ENCODE measurements at places on chromosomes 13 and 19.

GRCh38 chr19:55340784-55341147 lies 1.1 kb downstream of the KMT5C start:
- no peak for DNase-seq

DNA sequence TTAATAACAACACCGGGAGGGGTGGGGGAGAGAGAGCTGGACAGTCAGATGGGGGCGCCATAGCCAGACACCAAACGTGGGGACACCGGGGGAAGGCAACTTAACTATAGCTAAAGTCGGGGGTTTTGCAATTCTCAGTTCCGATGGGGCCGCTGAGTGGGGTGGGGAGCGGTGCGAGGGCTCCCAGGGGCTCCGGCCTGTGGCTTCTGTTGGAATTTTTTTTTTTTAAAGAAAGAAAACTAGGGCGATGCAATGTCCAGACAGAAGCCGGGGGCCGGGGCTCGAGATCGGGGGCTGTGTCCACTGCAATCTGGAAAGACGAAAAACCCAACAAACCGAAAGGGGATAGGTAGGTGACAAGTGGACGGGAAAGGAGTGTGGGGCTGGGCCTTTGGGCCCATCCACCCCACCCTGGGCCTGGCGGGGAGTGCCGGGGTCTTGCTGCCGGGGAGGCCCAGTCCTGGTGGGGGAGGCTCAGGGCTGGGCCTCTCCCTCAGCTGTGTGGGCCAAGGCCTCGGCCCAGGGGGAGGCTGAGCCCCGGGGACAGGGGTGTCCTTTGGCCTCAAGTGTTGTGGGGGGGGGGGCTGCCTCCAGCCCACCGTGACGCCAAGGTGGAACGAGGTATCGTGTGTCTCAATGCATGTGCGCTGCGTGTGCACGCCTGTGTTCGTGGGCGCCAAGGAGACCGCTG lies 17.3 kb downstream of the PRKCSH start:
- DNase-seq: peak; percentile 16

GRCh38 chr13:104937881-104938280 lies 1597.6 kb downstream of the EFNB2 start:
- no peak for DNase-seq

DNA sequence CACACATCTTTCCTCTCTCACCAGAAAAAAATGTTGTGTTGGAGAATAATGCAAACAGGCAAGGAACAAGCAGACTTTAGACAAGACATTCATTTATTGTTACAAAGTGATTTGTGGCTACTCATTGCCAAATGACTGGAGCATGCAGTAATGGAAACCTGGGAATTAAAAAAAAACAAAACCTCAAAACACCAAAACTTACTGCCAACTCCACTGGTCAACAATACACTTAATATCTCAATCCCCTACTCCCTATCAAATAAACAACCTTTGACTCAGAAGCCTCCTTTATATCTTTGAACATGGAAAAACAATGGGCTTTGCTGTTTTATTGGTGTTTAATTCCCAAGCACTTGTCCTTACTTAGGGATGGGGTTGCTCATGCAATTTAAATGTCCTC lies 112.8 kb downstream of the POSTN start:
- no peak for DNase-seq

GRCh38 chr13:20127562-20128458 lies 33.0 kb downstream of the GJA3 start:
- peak; percentile 73 for DNase-seq

GRCh38 chr19:34831714-34832113 lies 58.7 kb upstream of the ZNF599 start:
- no peak for DNase-seq

GRCh38 chr19:11541238-11541637 lies 2.6 kb downstream of the CNN1 start:
- DNase-seq: no peak

DNA sequence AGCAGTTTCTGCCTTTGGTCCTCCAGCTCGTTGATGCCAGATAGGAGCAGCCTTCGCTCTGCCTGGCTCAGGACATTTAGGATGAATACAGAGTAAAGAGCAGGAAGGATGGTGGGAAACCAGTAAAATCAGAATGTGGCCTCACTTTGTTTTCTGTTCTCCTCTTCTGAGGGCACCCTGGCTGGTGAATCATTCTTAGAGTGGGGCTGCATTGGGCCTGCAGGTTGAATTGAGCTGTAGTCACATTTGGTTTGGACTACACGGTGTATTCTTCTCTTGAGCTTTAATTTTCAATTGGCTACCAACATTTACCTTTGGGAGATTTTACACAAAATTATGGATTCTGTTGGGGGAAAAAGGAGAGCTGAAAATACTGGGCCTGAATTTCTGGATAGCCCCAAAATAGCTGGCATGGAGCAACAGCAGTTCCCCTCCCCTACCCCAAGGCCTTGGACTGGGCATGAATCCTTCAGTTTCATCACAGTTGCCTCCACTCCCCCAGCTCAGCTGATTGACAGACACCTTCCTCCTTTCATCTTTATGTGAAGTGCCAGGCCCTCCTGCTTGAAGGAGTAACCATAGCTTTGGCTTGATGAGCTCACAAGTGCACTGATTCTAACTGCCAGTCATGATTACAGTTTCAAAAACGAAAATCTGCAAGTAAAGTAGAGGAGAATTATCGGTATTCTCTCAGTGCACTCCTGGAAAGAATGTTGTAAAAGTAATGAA lies 24.3 kb downstream of the ERCC5 start:
- no peak for DNase-seq

DNA sequence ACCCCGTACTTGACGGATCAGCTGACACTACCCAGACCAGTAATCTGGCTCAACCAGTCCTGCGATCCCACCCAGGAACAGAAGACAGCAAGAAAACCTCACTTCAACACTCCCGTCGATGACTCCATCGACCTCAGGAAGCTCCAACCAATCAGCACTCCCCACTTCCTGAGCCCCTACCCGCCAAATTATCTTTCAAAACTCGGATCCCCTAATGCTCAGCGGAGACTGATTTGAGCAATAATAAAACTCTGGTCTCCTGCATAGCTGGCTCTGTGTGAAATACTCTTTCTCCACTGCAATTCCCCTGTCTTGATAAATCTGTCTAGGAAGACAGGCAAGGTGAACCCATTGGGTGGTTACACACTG lies 1.2 kb downstream of the LSM4 start:
- DNase-seq: no peak

DNA sequence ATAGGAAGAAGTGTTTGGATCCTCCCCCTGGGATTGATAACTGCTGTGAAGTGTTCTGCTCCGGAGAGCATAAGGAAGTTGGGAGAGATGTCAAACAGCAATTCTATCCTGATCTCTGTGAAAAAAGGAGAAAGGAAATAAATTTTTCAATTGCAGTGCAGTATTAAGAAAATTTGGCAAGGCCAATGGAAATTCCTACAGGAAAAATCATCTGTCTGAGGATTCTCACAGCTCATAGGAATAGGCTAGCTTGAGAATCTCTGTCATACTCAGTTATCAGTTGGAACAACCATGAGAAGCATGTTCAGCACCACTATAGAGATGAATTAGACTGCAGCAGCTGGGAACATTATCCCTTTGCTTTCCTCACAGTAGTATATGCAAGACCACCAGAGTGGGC lies 1238.9 kb upstream of the MIR17HG start:
- DNase-seq: no peak

DNA sequence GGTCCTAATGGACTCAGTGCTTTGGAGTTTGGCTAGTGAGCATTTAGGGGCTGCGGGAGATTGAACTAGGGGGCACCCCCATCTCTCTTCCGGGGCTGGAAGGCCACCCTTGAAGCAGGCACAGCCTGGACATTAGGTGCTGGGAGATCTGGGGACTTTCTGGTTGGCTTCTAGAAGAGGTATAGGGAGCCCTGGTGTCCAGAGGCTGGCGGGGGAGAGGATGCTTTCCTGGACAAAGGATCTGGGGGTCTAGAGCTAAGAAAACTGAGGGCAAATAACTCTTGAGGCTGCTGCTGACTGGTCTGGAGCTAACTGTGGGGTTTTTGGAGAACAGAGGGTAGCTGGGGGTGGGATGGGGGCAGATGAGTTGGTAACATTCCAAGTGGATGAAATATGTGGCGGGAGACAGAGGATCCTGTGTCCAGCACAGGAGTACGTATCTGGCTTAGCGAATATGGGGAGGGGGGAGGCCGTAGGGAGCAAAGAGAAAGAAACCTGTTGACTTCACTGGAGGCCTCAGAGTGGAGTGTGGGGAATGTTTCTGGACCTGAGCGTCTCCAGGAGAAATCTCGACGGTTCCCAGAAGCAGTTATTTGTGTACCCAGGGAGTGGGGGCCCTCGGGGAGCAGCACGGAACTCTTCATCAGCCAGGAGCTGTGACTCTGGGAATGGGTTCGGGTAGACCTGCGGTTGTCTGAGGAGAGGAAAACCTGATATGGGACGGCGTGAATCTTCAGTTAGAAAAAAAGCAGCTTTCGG lies 1.4 kb downstream of the HNRNPUL1 start:
- no peak for DNase-seq

GRCh38 chr19:54882758-54883157 lies 8.7 kb downstream of the FCAR start:
- no peak for DNase-seq

- no peak for DNase-seq
Measured at GRCh38 chr13:113123226-113124201, 915 bp downstream of the F10 start.

DNA sequence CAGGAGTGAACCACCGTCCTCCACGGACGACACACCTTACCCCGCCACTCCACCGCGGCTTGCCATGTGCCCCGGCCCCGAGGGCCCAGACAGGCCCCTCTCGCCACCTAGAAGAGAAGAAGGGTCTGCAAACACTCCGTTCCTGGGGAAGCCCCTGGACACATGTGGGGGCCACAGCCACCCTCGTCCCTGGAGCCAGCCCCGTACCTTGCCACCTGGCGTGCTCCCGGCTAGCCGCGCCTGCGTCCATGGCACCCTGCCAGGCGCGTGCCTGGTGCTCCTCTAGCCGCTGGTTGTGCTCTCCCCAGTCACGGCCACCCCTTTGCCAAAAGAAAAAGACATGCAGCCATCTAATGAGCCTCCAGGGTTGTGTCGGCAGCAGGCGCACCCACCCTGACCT lies 19.9 kb upstream of the TINCR start:
- no peak for DNase-seq

DNA sequence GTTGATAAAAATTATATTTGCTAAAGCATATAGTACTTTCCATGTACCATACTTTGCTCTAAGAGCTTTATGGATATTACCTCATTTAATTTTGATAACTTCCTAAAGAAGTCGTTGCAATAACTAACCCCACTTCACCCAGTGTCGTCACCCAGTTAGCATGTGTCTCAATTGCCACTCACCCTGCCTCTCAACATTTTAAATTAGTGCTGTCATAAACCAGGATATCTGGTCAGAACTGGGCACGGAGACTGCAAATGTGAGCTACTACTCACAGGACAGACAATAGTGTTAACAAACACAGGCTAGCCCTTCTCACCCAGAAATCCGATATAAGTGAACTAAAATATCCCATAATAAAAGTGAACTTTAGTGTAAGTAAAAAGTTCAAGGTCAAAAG lies 430.6 kb downstream of the KLF12 start:
- no peak for DNase-seq

DNA sequence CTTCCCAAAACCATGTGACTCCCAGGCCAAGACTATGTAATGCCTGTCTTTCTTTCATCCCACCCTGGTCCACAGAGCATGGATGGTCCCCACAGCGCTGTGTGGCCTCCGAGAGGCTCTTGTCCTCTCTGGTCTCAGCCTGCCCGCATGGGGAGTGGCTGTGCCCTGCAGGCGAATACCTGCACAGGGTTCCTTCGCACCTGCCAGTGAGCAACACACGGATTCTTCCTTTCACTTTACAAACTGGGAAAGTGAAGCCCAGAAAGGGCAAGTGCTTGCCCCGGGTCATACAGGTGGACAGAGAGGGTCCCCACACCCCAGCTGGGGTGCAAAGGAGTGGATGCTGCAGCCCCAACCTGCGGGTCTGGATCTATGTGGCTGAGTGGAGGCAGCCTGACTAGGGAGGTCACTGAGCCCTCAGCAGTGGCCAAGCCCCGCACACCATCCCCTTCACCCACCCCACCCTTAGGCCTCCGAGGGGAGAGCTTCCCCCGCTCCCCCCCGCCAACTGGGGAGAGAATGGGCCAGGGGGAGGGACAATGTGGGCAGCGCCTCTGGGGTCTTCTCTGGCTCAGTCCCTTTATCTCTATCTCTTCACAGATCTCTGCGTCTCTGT lies 747 bp upstream of the MARK4 start:
- DNase-seq: no peak

- no peak for DNase-seq
Measured at GRCh38 chr19:9913237-9914000, 22.9 kb downstream of the OLFM2 start.

DNA sequence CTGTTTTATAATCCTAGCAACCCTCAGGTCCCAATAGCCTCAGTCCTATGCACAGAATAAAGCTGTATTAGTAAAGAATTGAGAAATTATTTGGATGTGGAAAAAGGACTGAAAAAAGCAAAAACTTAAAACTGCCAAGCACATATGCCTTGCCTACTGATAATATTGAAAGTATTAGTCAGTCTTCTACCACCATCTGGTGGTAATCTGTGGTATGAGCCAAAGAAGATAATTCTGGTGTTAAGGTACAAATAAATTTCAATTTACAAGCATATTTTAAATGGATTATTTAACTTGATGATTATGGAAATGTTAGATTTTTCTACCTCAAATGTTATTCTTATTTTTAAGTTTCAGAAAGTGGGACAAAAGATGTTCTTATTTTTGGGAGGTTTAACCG lies 460.3 kb upstream of the KLHL1 start:
- no peak for DNase-seq

GRCh38 chr19:29439688-29440550 lies 85.9 kb upstream of the VSTM2B start:
- no peak for DNase-seq

DNA sequence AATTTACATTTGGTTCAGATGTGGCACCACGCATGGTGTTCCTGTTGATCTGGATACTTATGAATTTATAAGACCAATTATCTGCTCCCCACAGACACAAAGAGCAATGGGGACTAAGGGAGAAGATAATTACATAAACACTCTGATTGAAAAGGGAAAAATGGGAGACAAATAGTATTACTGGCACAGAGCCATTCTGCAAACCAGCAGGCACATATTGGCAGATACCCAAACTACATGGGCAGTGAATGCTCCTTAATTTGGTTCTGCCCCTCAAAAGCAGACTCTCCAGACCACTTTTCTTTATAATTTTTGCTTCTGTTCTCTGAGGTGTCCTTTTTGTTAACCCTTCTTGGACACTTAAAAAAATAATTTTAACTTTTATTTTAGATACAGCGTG lies 1674.2 kb downstream of the PCDH9 start:
- DNase-seq: no peak

Data from amygdala (tissue), 56 donors.